ENCODE measurements at places on chromosomes 3 and 15.

DNA sequence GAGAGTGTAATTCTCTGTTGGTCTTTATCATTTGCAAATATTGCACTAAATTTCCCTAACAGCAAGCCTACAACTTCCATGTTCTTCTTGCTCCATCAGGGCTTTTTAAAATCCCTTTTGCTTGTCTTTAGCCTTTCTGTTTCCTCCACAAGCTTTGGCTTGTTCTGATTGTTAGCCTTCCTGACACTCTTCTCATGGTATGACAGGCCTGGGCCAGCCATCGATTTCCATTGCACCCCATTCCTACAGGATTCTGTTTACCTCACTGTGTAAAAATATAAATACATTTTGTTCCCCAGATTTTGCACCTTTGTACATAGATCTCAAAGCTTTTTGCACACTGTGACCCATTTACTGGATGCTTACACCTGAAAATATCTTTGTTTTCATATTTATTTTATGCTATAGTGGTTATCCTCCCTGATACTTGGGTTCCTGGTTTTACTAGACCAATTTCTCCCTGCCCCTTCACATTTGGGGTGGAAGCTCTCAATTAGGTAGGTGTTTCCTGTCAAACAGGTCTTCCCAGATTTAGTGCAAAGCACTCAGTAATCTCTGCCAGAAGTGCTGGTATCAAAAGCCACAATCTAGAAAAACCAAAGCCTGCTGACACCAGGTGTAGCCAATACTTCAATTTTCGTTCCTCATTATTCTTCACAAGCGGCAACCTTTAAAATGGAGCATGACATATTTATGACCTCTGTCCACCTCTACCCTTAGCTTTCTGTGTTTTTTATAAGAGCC, 57.9 kb upstream of the PPP2R3A start:
- no peak for DNase-seq

DNA sequence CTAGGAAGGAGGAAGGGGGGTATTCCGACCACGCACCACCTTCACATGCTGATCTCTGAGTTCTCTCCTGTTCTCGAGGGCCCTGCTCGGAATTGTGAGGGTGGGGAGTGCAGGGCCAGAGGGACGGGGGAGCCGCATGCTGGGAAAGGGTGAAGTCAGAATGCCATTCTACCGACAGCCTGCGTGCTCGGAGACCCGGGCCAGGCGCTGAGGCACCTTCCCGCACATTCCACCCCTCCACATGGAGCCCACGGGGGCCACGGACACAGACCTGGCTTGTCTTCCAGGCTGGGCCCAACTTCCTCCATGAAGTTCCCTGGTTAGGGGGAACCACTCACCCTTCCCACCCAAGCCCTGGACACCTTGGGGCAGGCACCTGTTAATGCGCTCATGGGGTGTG, 28.7 kb upstream of the PIGZ start:
- DNase-seq, result no peak

- DNase-seq, result no peak
Observed at GRCh38 chr3:52829906-52830463, 487 bp downstream of the ITIH4 start.

DNA sequence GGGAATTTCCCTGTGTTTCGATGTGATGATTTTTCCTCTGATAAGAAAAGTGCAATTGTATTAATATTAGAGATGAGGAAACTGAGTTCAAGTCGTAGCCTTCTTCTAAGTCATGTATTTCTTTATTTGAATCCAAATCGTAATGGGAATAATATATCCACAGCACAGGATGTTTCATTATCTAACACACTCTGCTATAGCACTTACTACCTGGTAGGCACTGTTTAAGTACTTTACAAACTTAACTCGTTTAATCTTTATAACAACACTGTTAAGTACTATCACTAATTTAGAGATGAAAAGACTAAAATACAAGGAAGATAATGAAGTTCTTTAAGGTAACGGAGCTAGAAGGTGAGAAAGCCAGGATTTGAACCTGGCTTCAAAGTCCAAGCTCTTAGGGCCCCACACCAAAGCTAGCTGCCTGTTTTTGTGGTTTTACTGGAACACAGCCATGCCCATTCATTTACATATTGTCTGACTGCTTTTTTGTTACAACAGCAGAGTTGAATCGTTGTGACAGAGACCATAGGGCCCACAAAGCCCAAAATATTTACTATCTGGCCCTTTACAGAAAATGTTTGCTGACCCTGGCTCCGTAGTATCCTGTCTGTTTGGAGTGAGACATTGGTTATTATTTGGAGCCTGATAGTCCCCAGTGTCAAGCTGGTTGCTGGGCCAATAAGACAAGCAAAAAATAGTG, 9.6 kb upstream of the ATP13A3 start:
- DNase-seq, result no peak

- DNase-seq, result no peak
Observed at GRCh38 chr3:127212711-127213110, 19.8 kb downstream of the PRR23E start.

All from GM18507 (cell line).